ENCODE measurements at places on chromosomes 6 and 20.

- no peak for DNase-seq
Measured at GRCh38 chr6:148709577-148709976, 37.3 kb upstream of the UST start.

DNA sequence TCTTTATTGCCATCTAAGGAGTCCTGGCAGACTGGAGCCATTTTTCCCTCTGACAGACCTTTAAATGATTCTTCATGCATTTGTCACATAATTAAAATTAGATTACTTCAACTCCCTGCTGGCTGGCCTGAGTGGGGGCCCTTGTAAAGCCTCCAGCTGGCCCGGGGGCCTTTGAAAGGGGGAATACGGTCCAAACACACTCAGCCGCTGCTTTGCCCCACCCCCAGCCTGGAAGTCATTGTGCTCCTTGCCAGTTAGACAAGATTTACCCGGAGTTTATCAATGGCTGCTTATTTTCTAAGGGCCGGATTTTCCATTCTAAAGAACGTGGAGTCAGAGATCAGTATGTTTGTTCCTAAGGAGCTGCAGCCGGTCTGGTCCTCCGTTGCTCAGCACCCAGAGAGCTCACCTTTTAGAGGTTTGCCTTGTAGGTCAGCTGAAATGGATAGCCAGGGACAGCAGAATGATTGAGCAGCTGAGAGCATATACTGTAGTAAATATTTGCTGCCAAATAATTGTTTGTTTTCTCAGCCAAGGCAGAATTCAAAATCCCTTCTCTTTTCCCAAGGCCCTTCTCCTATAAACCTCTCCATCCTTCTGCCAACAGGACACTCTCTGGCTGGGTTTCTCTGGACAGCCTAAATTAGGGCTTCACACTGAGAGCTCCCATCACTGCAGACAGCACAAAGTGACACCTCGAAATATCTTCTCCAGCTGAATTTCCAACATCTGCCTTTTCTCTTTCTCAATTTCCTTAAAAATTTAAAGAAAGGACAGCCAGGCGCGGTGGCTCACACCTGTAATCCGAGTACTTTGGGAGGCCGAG, 68.4 kb upstream of the RBM24 start:
- DNase-seq = no peak

DNA sequence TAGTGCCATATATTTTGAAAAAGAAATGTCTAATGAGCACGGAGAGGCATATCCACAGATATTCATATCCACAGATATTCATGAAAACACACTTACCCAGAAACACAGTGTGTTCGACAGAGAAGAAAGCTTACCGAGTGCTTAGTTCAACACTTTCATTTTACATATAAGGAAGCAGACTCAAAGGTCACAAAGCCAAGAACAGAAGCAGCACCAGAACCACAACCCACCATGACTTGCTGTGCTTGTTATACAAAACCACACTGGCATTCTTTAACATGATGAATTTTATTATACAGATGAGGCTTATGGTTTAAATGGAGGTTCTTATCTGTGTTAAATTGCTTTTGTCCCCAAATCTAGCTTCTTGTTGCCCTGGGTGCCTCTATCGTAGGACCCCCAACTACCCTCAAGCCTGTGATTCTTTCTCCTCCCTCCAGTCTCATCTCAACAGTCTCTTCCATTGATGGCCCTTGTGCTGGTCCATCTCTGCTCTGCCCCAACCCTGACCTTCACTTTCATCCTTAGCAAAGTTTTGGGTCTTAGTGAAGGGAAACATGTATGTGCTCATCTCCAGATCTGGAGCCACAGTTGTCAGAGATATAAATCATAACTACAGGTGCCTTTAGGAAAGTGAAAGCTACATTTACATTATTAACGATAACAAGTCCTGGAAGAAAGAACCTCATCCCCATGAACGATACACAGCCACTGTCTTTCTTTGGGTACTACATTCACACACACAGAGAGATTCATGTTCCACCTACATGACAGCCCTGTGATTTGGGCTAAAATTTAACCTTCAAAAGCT, 40.0 kb downstream of the SF3B5 start:
- no peak for DNase-seq

- no peak for DNase-seq
Measured at GRCh38 chr20:483815-484644, 21.7 kb upstream of the TBC1D20 start.

- no peak for DNase-seq
Measured at GRCh38 chr20:48075591-48076174, 290.4 kb upstream of the SULF2 start.

- no peak for DNase-seq
Measured at GRCh38 chr6:37141281-37142049, 28.5 kb upstream of the PIM1 start.

DNA sequence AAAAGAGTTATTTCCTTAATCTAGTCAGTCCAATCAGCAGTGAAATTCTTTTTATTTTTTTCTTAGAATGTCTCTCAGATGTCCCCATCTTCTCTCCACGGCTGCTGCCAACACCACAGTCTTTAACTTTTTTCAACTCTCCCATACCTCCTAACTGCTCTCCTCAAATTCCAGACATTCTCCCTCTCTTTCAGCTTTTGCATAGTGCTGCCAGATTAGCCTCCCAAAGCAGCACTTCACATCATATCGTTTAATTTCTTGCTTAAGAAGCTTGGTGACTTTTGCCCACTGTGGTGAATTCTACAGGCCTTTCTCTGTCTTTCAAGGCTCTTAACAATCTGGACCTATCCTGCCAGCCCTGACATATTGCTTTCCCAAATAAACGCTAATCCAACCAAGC, 233.4 kb downstream of the UST start:
- DNase-seq = no peak

GRCh38 chr6:128719786-128720185, 163.2 kb upstream of the LAMA2 start:
- DNase-seq = no peak

- DNase-seq = no peak
Measured at GRCh38 chr6:27547157-27548075, 74.5 kb upstream of the ZNF184 start.

DNA sequence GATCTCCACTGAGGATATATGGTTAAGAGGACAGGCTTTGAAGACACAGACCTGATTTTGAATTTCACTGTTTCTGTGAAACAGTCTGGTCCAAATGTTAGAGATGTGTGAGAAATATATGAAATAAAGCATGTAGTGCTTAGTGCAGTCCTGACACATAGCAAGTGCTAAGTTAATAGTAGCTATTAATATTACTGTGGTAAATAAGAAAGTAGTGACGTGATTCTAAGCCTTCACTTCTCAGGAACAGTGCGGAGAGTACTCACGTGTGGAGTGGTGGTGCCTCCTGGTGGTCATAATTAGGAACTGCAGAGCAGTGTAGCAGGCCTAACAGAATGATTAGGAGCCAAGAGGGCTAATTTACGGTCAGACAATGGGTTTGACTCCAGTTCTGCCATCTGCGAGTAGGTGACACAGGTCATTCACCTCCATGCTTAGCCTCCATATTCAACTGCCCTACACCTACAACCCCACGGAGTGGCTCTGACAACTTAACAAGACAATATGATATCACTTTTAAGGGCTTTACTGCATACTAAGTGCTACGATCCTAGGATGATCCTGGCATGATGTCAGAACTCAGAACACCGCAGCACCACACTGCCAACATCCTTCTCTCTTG, 106.2 kb downstream of the JPH2 start:
- DNase-seq = no peak

DNA sequence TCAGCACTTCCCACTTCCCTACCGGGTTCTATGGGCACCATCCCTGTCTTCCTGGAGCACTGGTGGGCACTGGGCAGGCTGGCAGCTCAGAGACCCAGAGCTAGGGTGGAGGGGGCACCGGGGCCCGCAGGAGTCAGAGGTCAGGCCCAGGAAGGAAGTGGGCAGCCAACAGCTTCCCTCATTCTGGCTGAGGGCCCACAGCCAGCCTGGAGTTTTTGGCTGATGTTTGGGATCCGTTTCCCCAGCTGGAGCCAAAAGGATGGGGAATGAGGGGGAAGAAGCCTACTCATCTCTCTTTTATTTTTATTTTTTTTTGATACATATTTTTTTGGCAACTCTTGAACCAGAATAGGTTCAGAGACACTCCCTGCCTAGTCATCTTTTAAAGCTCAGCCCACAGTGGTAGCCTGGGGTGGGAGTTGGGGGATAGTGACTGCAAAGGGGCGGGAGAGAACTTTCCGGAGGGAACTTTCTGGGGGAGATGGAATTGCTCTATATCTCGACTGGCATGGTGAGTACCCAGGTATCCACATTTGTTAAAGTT, 54.2 kb upstream of the MLN start:
- DNase-seq = no peak

GRCh38 chr20:1449370-1449769, 17.3 kb downstream of the NSFL1C start:
- DNase-seq = no peak

- DNase-seq = no peak
Measured at GRCh38 chr6:35304299-35304698, 6.7 kb downstream of the DEF6 start.

DNA sequence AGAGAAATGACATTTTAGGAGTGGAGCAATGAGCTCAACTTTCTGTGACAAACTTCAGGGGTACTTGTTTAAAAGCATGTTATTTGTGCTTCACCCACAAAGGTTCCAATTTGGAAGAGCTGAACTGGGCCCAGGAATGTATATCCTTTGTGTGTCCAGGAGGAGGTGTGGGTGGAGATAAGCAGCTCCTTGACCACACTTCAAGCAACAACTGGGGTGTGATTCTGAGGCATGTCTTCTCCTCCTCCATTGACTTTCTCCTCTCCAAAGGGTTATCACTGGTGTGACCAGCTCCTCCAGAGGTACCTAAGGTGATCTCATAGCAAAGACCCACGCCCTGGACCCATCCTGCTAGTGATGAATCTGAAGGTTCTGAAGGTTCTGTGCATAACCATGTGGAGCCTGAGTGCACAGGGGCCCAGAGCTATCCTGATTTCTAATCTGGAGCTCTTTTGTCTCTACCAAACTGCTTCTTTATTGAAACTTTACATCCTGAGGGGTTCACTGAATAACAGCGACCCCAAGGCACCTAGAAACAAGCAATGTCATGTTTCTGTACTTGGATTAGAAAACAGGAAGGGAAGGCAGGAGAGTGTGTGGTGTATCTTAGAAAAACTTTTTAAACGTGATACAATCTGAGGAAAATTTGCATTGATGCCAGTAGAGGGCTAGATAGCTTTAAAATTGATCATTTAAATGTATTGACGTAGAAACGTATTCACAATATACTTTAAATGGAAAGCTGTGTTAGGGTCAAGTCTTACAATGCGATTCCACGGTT, 60.9 kb upstream of the CD93 start:
- no peak for DNase-seq

DNA sequence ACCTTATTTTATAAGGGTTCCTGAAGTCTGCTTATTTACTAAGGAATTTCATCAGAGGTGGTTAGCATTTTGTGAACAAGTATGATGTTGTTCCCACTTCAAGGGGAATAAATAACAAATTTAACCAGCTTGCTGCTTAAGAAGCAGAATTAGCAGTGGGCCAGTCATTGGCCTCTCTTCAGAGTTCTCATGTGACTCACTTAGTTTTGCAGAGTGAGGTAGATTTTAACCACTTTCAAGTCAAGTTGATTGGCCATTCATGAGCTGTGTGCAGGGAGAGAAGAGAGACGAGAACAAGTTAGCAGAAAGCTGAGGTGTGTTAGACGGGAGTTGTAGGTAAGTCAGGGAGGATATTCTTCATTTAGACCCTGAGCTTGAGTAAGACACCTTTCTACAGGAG, 18.1 kb downstream of the TOP1 start:
- no peak for DNase-seq

DNA sequence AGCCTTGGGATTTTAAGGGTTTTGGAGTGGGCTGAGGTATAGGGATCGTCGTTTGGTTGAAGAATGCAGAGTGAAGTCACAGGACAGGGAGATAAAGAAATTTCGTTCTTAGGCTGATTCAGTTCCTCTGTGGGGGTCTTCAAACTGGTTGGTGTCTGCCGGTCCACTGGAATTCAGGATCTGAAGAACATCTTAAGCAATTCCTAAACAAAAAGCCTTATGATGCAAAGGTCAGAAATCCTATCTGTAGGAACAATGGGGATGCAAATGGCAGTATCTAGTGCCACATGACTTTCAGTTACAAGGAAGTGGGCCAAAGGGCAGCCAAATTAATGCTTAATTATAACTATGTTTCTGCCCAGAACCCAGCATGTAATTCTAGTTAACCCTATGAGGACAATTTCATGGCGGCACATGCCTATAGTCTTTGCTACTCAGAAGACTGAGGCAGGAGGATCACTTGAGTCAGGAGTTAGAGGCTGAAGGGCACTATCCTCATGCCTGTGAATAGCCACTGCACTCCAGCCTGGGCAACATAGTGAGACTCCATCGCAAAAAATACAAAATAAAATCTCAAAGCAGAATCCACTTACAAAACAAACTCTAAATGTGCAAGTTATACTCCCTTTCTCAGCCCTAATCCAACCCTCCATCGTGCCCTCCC, 4.6 kb upstream of the SLC2A10 start:
- no peak for DNase-seq

GRCh38 chr20:9884666-9885065, 45.8 kb upstream of the PAK5 start:
- DNase-seq = no peak

DNA sequence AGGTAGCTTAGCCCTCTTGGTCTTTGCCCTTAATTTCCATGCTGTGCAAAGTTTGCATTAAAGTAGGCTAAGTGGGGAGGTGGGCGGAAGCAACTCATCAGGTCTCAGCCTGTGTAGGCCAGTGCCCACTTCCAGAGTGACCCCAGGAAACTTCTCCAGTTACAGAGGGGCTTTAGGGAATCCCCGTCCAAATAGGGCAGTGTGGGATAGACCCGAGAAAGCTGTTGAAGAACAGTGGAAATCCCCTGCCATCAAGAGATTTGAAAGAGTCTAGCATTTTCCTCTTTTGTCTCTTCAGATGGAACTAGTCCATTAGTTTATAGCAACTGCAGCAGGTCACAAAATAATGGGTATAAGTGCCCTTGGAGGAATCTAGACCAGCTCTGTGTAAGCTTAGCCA, 20.2 kb downstream of the SF3B5 start:
- no peak for DNase-seq
